EH (cell line): ENCODE measurements at places on chromosomes 3 and 15.
A peak's percentile ranks its signal among the peaks of the same experiment; 100 is the strongest.

GRCh38 chr15:53401503-53401902 lies 358.0 kb downstream of the WDR72 start:
- no peak for DNase-seq

DNA sequence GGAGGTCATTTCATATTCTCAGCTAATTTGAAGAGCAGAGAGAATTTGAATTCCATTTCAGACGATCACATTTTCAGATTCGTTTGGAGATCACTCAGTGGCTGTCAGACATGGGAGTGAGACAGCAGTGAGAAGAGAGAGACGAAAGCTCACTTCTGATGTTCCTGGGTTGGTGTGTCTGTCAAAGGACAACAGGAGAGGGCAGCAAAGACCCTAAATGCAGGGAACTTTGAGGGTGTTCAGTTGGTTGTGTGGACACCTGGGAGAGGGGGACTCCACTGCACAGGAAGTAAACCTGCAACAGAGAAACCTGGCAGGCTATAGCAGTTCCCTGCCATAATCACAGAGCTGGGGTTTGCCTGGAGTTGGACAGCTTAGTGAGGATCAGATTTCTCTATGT lies 675.1 kb downstream of the SQOR start:
- DNase-seq, result no peak

DNA sequence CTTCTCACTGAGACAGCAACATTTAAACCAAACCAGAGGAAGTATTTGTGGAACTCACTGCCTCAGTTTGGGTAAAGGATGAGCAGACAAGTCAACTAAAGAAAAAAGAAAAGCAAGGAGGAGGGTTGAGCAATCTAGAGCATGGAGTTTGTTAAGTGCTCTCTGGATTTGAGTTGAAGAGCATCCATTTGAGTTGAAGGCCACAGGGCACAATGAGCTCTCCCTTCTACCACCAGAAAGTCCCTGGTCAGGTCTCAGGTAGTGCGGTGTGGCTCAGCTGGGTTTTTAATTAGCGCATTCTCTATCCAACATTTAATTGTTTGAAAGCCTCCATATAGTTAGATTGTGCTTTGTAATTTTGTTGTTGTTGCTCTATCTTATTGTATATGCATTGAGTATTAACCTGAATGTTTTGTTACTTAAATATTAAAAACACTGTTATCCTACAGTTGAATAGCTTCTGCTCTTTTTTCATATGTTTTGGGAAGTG lies 23.3 kb downstream of the CLDN18 start:
- DNase-seq, result no peak

- DNase-seq, result no peak
These were observed 3.3 kb downstream of the FETUB start for GRCh38 chr3:186643493-186643892.

DNA sequence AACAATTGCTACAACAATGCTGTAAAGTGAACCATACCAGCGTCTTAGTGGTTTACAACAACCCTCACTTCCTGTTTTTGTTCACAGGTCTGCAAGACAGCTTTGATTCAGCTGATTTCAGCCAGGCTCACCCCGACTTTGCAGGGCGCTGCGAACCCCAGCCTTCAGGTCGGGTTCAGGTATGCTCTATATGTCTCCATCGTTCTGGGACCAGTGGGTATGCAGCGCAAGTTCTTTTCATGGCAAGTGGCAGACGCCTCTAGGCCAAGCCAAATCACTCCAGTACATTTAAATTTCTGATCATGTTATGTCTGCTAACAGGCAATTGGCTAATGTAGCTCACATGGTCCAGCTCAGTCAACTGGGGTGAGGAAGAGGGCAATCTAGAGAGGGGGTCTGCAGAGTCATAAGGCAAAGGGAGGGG lies 52.4 kb upstream of the RGMA start:
- DNase-seq, result no peak

DNA sequence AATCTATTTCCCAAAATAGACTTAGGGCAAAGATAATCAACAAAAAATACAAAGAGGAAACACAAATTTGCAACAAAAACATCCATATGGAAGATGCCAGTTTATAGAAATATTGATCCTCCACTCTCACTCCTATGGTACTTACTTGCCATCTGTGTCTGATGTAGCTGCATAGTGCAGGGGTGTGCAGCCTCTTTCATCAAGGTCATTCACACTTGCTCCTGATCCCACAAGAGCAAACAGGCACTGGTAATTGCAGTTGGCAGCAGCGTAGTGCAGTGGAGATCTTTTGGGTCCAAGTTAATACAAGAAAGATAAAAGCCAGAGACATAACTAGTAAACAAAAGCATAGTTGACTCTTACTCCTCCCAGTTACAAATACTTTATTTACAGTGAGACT lies 90.0 kb downstream of the ANKRD28 start:
- no peak for DNase-seq

- peak; percentile 55 for DNase-seq
These were observed 124.8 kb upstream of the NECTIN3 start for GRCh38 chr3:110946810-110947209.

- no peak for DNase-seq
These were observed 23.6 kb upstream of the RPL35A start for GRCh38 chr3:197926418-197926817.

GRCh38 chr3:52537165-52537620 lies 788 bp downstream of the UQCC5 start:
- DNase-seq, result no peak

- DNase-seq, result no peak
These were observed 94.7 kb downstream of the IL5RA start for GRCh38 chr3:3015185-3016089.

DNA sequence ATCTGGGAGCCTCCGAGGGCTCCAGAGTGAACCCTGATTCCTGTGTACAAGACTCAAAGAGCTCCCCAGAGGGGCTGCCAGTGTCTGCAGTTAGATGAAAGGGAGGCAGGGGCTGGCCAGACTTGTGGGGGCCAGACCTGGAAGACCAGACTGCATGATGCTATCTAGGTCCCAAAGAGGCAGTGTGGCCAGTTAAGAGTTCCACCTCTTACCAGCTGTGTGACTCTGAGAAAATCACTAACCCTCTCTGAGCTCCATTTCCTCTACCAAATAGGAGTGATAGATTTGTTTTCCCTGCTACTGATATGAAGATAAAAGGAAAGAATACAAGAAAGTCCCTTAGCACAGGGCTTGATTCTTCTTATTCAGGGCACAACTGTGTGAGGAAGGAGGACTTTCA lies 29.0 kb downstream of the ACSBG1 start:
- no peak for DNase-seq

GRCh38 chr3:98577178-98577895 lies 16.1 kb downstream of the CPOX start:
- DNase-seq, result peak; percentile 87

DNA sequence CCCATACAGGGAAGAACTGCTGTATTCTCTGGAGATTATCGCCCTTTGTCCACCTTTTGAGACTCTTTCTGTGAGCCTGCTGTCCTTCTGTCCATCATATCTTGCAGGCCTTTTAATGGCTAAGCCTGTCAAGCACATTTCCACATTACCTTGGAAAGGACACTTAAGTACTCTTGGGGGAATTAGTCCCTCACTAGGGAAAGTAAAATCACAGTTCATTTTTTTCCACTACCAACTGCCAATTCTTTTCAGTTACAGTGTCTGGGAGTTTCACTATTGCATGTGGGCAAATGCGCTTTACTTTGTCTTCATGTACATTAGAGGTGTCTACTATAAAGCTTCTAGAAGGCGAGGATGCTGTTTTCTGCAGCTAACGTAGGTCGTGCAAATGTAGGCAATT lies 242.1 kb downstream of the NSUN3 start:
- DNase-seq, result no peak

- no peak for DNase-seq
These were observed 530 bp upstream of the FBXL22 start for GRCh38 chr15:63596676-63597037.

GRCh38 chr3:157077565-157077991 lies 82.4 kb downstream of the CCNL1 start:
- DNase-seq, result peak; percentile 44

GRCh38 chr3:57331078-57331610 lies 38.7 kb upstream of the ASB14 start:
- no peak for DNase-seq
